AG08396 (cell line): ENCODE measurements at places on chromosomes 1 and 21.

DNA sequence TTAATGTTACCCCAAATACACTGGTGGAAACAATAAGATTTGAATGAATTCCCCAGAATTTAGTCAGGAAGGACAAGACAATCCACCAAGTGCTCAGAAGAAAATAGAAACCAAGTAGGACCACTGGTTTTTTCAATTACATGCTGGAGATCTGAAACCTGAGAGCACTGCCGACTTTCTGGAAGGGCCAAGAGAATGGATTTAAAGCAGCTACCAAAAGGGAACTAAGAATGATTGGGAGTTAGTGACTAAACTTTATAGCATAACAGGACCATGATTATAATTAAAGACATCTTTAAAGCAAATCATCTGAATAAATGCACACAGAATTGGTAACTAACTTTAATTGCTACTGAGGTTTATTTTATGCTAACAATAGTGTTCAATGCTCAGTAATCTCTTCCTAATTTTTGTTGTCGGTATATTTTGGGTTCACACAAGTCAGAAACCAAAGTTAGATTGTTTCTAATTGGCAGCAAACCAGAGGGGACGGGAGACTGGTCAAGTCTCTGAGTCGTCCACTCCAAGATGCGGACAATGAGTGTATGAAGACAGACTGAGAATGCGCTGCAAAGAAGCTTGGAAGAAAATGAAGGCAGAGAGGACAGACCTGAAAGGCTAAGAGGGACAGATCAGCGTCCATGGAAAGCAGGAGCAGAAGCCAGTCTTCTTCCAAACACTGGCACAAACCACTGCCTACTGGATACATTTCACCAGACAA is 2.3 kb upstream of the RGS13 start:
- no peak for DNase-seq

DNA sequence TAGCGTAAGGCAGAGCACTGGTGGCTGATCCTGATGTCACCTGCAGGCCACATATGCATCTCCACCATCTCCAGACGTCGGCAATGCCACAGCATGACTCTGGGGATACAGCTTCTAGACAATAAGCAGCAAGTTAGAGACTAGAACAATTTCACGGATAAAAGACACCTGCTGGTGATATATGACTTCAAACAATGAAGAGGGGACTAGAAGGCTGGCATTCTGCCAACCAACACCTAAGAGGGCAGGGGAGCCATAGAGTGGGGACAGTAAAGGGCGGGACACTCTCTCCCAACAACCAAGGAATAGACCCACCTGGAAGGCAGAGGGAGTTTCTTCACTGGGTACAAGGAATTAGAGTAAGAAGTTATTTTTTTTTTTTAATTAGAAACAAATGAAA is 126.7 kb downstream of the SIM2 start:
- DNase-seq, result no peak

GRCh38 chr1:118988186-118989005 is at the start of gene TBX15:
Gene TBX15, minus strand, starts transcription at chr1:118988343. Its CDS starts 548 bp downstream, at chr1:118987795.
- DNase-seq, result no peak

DNA sequence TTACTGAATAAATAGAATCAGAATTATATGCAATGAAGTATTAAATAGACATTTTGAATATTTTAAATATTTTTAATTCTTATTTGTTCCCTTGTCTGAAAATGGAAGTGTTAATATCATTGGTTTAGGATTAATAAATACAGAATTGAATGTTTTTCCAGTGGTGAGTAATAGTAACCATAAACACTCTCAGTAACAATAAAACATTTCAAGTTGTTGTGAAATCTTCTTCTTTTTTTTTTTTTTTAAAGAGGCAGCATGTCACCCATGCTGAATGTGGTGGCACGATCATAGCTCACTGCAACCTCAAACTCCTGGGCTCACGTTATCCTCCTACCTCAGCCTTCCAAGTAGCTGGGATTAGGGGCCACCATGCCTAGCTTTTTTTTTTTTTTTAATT is 86.2 kb upstream of the ZBTB18 start:
- no peak for DNase-seq

DNA sequence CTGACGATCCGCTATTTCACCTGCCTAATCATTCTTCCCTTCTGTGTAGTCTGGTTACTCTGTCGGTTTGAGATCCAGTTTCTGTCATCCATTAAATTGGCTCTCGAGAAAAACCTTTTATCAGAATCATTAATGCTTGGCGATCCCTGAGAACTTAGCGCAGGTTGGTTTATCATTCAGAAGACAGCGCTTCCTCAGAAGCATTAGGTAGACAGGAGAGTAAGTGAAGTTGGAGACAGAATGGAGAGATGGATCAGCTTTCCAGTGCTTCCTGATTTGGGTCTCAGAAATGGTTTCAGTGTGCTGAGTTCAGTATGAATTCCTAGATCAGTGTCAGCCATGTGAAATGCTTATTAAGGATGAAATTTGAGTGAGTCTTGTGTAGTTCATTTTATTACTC is 1.3 kb downstream of the USP1 start:
- DNase-seq, result no peak
